ENCODE measurements at places on chromosomes 3 and 15. TPM values are rescaled to one million over a fixed set of nuclear protein-coding genes. Genes with fewer than 3 reads are reported as not detected.
A peak's percentile ranks its signal among the peaks of the same experiment; 100 is the strongest.

The LRIG1 gene
- 2.9 TPM for total RNA-seq

- peaks cover 8% of the 10 kb centered on the region for H3K4me1 ChIP-seq
- H3K4me3 ChIP-seq = no peak overlapping the region
- H3K27ac ChIP-seq = no peak overlapping the region
- H3K36me3 ChIP-seq = no peaks in the 10 kb centered on the region
Measured at GRCh38 chr3:113769551-113769950, 22.7 kb downstream of the ATP6V1A start.

DNA sequence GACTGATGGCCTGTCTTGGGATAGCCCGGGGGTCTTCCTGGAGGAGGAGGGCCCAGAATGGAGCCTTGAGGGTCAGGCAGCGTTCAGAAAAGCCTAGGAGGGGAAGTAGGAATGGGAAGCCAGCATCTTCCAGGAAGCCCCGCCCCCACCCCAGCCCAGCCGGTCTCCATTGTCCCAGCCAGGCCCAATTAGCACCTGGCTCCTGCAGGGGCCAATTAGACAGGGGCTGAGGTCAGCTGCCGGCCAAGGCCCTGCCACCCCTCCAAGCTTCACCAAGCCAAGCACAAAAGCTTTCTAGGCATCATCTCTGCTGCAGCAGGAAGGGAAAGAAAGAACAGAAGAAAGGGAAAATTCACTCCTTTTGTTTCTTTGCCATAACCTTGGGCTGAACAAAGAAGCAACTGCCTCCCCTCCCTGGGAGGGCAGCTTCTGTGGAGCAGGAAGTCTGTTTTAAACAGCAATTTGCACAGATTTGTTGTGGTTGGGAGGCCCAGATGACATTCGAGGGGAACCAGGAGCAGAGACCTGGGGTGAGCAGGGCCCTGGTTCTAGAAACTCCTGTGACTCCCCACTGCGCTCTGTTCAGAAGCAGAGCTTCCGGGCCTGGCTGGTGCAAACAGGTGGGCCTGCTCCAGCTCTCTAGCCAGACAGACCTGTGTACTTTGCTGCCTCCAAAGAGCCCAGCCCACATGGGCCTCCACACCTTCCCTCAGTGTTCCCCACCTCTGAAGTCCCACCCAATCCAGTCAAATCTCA is 47.7 kb downstream of the CYP11A1 start:
- no peaks in the 10 kb centered on the region for H3K27me3 ChIP-seq
- no peak for DNase-seq

GRCh38 chr15:36591536-36592411 is 12.3 kb downstream of the CDIN1 start:
- H3K36me3 ChIP-seq = no peaks in the 10 kb centered on the region
- peak overlapping the region; percentile 17 for H3K4me3 ChIP-seq
- no peaks in the 10 kb centered on the region for H3K27me3 ChIP-seq

DNA sequence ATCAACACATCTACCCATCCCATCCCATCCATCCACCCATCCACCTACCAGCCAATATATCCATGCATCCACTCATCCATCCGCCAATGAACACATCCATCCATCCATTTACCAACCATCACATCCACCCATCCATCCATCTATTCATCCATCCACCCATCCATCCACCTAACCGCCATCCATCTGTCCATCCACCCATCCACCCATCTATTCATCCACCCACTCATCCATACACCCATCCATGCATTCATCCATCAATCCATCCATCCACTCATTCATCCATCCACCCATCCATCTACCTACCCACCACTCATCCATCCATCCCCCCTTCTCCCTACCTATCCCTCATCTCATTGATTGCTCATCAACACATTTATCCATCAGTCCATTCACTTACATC is 47.6 kb upstream of the SEC13 start:
- no peaks in the 10 kb centered on the region for H3K27me3 ChIP-seq
- H3K4me3 ChIP-seq = no peak overlapping the region
- no peak overlapping the region for H3K27ac ChIP-seq

GRCh38 chr15:54571576-54571975 is 593.3 kb downstream of the UNC13C start:
- no peak overlapping the region for H3K4me3 ChIP-seq
- no peaks in the 10 kb centered on the region for H3K27me3 ChIP-seq
- no peaks in the 10 kb centered on the region for H3K36me3 ChIP-seq
- DNase-seq = no peak

DNA sequence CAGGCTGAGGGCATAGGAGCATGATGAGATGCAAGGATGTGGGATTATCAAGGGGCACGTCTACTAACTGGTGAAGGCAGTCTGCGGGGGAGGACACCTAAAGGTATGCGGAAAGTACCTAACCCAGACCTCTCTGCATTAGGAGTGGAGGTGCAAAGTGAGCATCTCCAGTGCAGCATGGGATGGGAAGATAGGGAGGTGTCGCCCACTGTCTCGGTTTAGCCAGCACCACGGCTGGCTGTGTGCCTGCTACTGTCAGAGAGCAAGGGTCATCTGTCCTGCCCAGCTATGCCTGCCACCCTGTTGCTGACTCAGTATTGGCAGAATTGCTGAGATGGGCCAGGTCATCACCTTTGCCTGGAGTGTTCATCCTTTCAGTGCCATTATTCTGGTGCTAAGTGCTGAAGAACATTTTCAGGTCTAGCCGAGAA is 40.1 kb downstream of the OXNAD1 start:
- H3K36me3 ChIP-seq = peaks cover 19% of the 10 kb centered on the region
- no peak for DNase-seq
- no peaks in the 10 kb centered on the region for H3K27me3 ChIP-seq
- H3K27ac ChIP-seq = no peak overlapping the region
- peaks cover 6% of the 10 kb centered on the region for H3K4me1 ChIP-seq
- no peak overlapping the region for H3K4me3 ChIP-seq

DNA sequence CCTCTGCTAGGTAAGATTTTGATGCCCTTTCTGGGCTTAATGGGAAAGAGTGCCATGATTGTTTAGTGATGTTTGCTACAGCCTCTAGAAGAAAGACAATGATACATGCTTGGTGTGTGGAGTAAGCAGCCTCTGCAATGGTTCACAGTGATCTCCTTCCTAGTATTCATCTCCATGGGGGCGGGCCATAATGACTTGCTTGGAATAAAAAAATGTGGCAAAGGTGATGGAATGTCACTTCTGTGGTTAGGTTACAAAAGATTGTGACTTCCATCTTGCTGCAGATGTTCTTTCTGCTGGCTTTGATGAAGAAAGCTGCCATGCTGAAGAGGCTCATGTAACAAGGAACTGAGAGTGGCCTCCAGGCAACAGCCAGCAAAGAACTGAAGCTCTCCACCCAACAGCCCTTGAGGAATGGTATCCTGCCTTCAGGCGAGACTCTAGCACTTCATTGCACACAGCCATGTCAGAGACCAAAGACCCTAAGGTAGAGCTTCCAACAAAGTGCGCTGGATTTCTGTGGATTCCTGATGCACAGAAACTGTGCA is 139.1 kb upstream of the LRIG1 start:
- H3K4me3 ChIP-seq = no peak overlapping the region
- no peaks in the 10 kb centered on the region for H3K27me3 ChIP-seq
- no peak for DNase-seq
- no peak overlapping the region for H3K27ac ChIP-seq
- no peaks in the 10 kb centered on the region for H3K36me3 ChIP-seq
